ENCODE measurements at places on chromosomes 5 and 9. TPM values are rescaled to one million over a fixed set of nuclear protein-coding genes. Genes with fewer than 3 reads are reported as not detected.

The PRUNE2 gene
- polyA plus RNA-seq, result 5.3 TPM

The KLF9 gene
- 9.2 TPM for polyA plus RNA-seq

The SMIM32 gene
- 19.5 TPM for polyA plus RNA-seq

The IL3 gene
- polyA plus RNA-seq, result not detected

GRCh38 chr5:2848619-2849018, 97.1 kb upstream of the IRX2 start:
- no peak for DNase-seq

DNA sequence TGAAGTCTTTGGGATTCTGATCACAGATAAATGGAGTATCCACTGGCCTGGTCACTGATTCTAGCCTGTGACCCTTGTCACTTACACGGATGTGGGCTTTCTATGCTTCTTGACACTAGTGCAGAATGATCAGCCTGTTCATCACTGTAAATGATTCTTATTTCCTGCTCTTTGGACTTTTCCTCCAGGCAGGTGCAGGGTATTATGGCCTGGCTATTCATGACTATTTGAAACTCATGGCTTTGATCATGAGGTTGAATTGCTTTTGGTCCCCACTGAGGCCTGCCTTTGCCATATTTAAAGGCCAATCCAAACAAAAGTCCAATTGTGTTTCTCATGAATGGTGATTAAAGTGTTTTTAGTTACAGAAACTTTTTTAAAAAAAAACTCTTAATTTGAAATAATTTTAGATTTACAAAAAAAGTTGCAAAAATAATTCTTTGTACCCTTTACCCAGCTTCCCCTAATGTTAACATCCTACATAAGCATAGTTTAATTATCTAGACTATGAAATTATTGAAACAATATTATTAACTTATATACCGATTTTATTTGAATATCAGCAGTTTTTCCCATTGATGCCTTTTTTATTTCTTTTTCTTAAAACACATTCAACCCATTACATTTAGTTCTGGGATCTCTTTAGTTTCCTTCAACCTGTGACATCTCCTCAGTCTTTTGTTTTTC, 68.1 kb downstream of the GALNT10 start:
- no peak for DNase-seq

DNA sequence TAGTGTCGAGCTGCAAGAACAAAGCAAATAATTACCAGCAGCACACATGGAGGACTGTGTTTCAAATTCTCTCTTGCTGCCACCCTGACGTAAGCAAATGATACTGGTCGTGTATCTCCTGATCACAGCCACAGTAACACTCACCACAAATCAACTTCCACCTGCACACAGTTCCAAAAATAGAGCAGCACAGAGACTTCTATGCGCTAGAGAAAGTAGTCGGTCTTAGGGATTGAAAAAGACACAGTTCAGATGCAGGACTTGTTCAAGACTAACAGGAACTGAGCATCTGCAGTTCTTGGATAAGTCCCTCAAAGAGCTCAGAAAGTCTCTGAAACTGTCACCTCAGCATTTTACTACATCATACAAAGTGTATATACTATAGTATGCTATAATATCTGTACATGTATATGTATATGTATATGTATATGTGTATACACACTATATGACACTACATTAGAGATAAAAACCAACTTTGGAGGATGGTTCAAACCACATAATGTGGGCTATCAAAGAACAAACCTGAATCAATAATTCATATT, 279.0 kb downstream of the GLIS3 start:
- DNase-seq, result no peak

GRCh38 chr9:130570208-130570607, 9.2 kb upstream of the FUBP3 start:
- DNase-seq, result no peak

- DNase-seq, result no peak
Measured at GRCh38 chr5:54556141-54556540, 38.6 kb downstream of the SNX18 start.

GRCh38 chr9:116935149-116935897, 248.2 kb downstream of the TRIM32 start:
- DNase-seq, result no peak

GRCh38 chr9:93096811-93097382, 880 bp downstream of the CARD19 start:
- DNase-seq, result no peak

GRCh38 chr9:9283159-9283986, 1329.4 kb downstream of the PTPRD start:
- DNase-seq, result no peak

GRCh38 chr5:162026803-162027202, 40.8 kb upstream of the GABRG2 start:
- no peak for DNase-seq

DNA sequence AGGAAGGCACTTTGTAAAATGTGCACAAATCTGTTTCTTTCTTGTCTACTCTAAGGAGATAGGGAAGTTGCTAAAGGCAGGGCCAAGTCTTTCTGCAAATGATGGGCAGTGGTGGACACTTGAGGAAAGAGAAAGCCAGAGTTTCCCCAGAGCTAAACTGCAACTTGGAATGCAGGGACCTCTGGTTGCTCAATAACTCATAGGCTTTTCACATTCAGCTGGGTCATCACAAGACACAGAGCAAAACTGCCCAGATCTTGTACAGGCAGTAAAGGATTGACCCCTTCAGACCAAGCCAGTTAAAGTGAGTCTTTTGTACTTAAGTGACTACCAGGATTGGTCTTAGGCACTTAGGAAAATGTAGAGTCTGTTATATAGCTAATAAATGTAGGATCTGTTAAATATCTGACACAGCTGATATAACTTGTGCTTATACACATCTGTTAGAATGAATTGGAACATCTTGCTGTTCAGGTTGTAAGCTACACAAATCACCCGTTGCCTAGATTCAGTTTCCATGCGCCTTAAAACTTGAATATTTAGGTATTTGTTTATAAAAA, 13.5 kb upstream of the AGXT2 start:
- DNase-seq, result no peak

DNA sequence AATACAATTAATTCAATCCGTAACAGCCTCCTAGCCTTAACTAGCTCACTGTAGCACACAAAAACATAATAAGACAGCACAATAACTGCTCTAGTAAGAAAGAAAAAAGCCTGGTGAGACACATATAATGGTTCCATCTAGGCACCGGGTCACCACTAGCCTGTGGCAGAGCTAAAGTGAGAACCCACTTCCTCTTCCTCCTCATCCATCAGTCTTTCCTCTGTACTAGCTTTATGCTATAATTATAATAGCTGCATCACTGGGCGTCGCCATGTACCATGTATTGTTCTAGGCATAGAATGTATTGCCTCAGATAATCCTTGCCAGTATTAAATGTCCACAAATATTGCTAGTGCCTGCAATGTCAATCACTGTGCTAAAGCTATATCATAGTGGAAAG, 23.1 kb downstream of the ADRB2 start:
- DNase-seq, result no peak

DNA sequence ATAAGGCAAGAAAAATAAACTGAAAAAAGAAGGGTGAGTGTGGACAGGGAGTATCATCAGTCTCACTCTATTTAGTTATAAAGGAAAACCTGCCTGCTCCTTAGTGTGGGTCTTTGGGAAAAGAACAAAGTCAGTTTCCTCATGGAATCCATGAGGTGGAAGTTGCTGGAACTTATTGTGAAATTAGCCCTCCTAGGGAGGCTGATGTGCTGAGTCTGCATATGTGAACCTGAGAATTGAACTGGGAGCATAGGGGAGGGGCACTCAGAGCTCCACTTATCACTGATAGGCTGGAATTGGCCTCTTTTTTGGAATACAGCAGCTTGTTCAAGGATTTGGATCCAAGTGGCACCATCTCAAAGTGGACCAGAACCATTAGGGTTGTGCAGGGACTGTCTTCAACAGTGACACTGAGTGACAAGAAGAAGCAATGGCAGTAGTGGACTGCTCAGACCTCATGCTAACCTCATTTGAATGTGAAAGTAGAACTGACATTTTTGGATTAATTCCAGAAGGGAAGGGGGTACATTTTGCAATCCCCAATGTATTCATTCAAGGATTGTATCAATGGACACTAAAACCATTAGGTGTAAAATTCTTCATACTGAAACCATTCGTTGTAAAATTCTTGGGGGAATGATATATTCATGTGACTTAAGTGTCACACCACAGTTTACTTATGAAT, 103.6 kb upstream of the KLF9 start:
- no peak for DNase-seq

GRCh38 chr5:2169850-2170760, 287.4 kb upstream of the IRX4 start:
- no peak for DNase-seq

GRCh38 chr5:78534148-78534904, 114.2 kb downstream of the LHFPL2 start:
- no peak for DNase-seq

DNA sequence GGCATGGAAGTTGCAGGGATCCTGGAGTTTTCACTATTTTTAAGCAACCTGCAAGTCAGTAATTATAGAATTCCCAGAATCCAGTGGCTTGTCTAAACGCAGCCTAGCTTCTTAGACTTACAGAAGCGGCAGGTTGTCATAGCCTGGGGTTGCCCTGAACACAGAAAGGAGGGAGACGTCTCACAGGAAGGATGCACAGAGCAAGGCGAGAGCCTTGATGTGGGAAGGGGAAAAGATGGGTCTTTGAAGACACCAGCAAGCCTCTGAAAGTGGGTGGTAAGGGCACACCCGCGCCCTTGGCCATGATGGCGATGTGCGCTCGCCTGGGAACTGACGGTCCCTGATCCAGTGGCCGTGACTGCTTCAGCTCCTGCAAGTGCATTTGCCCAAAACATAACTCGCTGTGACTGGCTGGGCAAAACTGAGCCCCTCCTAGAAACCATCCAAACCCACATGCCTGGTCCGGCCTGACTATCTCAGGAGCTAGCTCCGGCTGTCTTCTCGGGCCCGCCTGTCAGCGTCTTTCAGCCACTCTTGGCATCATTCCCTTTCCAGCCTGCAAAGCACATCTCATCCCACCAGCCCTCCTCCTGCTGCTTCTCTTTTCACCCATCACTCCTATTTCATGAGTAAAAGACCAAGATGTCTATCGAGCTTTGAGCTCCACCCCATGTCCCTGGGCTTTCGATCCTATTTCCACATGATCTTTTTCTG, 17.1 kb downstream of the FBP1 start:
- DNase-seq, result no peak

DNA sequence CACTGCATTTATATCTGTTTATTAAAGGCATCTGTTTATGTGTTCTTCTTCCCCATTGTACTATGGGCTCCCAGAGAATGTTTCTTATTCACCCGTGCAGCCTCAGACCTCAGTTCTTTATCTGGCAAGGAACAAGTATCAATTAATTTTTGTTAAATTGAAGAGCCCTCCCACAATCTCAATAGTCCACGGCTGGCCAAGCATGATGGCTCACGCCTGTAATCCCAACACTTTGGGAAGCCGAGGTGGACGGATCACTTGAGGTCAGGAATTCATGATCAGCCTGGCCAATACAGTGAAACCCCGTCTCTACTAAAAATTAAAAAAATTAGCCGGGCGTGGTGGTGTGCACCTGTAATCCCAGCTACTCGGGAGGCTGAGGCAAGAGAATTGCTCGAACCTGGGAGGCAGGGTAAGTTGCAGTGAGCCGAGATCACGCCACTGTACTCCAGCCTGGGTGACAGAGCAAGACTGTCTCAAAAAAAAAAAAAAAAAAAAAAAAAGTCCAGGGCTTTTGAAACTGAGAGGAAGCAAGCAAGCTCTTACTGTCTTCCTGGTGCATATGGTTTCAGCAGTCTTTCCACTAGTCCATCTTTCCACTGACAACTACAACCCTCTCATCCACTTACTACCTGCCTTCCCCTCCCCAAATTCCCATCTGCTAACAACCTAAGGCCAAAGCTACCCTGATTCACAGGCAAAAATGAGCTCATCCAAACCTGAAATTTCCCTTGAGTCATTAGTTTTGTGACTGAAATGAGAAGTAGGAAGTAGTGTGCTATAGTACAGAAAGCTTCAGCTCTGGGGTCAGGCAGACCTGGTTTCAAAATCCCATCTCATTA, 2.3 kb upstream of the HK3 start:
- no peak for DNase-seq

DNA sequence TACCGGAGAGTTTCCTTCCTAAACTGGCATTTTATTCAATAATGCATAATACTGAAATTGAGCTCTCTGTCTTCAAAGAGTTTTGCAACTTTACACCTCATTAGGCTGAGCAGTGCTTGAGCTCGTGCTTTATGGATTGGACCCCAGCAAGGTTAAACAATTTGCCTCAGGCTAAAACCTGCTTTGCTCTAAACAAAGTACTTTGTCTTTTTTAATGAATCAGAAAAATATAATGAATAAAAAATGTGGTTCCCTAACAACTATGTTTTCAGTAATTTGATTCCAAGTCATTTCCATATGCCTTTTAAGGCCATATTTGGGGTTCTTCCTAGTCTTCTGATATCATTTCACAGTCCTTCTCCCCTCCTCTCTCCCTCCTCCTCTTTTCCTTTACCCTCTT, 20.0 kb downstream of the ZNF366 start:
- DNase-seq, result no peak

GRCh38 chr5:60827201-60827600, 16.9 kb downstream of the ELOVL7 start:
- DNase-seq, result no peak

DNA sequence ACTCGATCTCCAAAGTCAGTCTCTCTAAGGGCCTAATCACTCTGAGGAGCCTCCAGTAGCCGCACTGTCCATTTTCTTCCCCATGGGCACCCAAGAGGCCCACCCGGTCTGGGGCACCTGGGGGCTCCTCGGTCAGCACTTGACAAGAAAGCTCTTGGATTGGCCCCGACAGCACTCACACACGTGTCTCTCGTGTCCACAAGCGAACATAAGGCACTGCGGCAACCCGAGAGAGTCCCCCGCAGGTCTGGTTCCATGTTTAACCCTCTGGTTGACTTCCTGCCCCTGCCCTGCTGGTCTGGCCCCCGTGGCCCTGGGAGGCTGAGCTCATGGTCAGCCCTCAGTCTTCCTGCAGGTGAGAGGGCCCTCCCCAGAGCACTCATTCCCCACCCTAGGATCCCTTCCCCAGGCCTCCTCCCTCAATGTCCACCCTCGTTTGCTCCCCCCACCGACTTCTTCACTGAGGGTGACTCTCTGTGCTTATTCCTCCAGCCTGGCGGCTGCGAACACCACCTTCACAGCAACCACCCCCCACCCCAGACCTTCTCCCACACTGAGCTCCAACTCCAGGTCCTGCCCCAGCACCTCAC, 16.3 kb upstream of the LRRC14B start:
- DNase-seq, result no peak

DNA sequence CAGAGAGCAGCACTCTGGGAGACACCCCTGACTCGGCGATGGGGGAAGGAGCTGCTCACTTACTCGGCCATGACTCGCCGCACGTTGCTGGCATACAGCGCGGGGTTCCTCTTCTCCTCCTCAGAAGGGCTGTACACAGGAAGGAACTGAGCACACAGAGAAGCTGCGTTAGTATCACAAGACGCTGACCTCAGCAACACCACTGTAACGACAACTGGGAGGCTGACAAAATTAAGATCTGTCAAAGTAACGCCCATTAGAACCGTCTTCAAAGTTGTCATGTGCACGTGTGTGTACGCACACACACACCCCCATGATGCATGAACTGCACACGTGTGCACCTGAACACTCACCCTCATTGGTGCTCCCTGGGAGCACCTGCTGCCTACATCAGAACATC, 32.1 kb upstream of the SLC6A3 start:
- DNase-seq, result no peak

GRCh38 chr9:4774209-4774608, 18.5 kb upstream of the RCL1 start:
- DNase-seq, result no peak
